ENCODE measurements at places on chromosomes 7 and 10.

DNA sequence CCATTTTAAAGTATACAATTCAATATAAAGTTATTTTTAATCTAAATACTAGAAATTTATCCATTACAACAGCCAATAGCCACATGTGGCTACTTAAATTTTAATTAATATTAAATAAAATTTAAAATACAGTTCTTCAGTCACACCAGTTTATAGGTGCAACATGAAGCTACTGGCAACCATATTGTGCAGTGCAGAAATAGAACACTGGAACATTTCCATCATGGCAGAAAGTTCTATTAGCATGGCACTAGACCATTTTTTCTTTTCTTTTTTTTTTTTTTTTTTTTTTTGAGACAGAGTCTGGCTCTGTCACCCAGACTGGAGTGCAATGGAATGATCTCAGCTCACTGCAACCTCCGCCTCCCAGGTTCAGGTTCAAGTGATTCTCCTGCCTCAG lies 5.2 kb upstream of the ASCC1 start:
- DNase-seq: no peak

GRCh38 chr7:33273356-33273755 lies 144.0 kb downstream of the BBS9 start:
- DNase-seq: no peak

GRCh38 chr7:106417273-106417902 lies 132.6 kb upstream of the NAMPT start:
- no peak for DNase-seq

GRCh38 chr7:139647085-139647484 lies 123.6 kb downstream of the CLEC2L start:
- no peak for DNase-seq

- DNase-seq: no peak
Measured at GRCh38 chr7:149818536-149818840, 19.7 kb upstream of the ZNF862 start.

DNA sequence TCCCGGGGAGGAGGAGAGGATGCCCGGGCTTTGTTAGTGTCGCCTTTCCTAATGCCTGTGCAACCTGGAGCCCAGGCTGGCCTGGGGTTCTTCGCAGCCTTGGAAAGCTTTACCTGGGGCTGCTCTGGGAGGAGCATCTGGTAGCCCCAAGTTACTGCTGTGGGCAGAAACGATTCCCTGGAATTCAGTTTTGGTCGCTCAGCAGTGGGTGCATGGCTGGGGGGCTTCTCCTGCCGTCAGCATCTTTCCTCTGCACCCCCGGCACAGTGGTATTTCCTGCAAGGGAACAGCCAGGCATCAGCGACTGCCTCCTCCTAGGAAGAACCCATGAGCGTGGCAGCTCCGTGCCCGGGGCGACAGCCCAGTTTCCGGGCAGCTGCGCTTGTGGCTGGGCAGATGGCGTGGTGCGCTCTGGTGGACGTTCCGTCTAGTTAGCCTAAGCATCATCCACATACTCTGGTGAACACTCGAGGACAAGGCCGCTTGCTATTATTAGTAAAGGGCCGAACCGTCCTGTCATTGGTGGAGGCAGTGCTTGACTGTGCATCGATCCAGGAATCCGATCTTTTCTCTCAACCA lies 107.0 kb upstream of the BTBD16 start:
- peak; percentile 74 for DNase-seq

- DNase-seq: no peak
Measured at GRCh38 chr7:134440067-134440466, 18.8 kb downstream of the AKR1B1 start.

Data from NCI-H2029 (cell line).